ENCODE measurements at places on chromosomes 12 and 14.

GRCh38 chr14:94396628-94397225, 8.3 kb upstream of the SERPINA1 start:
- DNase-seq, result no peak

DNA sequence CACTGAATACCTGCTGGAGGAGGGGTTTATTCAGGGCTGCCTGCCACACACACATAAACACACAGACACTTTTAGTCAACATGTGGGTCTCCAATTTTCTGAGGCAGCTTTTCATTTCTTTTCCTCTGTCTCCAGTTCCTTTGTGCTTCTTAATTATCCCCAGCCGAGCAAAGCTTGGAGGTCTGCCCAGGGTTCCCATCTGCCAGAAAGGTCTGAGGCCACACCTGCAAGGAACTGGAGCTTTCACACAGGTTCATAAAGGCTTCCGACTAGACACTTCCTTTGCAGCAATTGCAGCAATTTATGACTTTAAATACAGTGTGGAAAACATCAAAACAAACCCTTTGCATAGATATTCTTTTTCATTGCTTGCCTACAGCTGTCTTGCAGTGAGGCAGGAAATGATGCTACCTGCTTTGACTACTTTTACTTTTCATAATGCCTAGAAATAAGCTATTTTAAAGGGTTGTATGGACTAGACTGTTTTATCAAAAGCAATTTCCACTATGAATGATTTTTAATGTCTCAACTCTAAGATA, 1318.9 kb downstream of the AACS start:
- no peak for DNase-seq

GRCh38 chr14:51481643-51482042, 170.1 kb upstream of the FRMD6 start:
- DNase-seq, result no peak

DNA sequence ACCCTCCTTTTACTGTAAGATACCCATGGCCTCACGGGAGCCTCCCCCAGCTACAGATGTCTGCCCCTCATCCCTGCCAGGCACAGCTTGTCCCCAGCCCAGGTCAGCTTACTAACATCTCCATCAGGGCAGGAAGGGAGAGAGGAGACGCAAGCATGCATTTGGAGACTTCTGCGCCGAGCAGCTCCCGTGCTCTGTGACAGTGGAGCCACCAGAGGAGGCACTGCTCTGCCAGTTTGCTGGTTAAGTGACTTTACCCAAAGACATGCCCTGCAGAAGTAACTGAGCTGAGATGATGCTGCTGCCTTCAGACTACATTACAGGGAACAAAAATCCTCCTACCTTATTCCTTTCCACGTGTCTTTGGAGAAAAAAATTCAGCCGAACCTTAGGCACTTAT, 133.4 kb downstream of the ESRRB start:
- DNase-seq, result no peak

- DNase-seq, result no peak
Measured at GRCh38 chr14:55348766-55349453, 62.7 kb downstream of the ATG14 start.

All from A172 (cell line).